ENCODE measurements at places on chromosomes 3 and 15. TPM values are rescaled to one million over a fixed set of nuclear protein-coding genes. Genes with fewer than 3 reads are reported as not detected.

TGM4 gene
- 0.33 TPM for total RNA-seq

PARP15 gene
- total RNA-seq: 0.98 TPM

CHRM5 gene
- total RNA-seq: not detected

TIMP4 gene
- total RNA-seq: 0.98 TPM

VEPH1 gene
- 210 TPM for total RNA-seq

STXBP5L gene
- not detected for total RNA-seq

All from vein endothelial cell (primary cell).